IMR-90 (cell line): ENCODE measurements at places on chromosomes 7 and 10.

- H3K4me3 ChIP-seq = no peak overlapping the region
- no peak for DNase-seq
- H3K27ac ChIP-seq = no peak overlapping the region
- peaks cover 47% of the 10 kb centered on the region for H3K27me3 ChIP-seq
These were observed 74.2 kb upstream of the LRRC4 start for GRCh38 chr7:128105228-128106022.

- no peaks in the 10 kb centered on the region for H3K36me3 ChIP-seq
- H3K4me1 ChIP-seq = peaks cover 10% of the 10 kb centered on the region
- H3K27me3 ChIP-seq = no peaks in the 10 kb centered on the region
- peak; percentile 95 for DNase-seq
- peak overlapping the region; percentile 8; the same call in 1 of the 2 replicates for H3K4me3 ChIP-seq
These were observed 83.0 kb upstream of the SEC61G start for GRCh38 chr7:54841772-54842697.

DNA sequence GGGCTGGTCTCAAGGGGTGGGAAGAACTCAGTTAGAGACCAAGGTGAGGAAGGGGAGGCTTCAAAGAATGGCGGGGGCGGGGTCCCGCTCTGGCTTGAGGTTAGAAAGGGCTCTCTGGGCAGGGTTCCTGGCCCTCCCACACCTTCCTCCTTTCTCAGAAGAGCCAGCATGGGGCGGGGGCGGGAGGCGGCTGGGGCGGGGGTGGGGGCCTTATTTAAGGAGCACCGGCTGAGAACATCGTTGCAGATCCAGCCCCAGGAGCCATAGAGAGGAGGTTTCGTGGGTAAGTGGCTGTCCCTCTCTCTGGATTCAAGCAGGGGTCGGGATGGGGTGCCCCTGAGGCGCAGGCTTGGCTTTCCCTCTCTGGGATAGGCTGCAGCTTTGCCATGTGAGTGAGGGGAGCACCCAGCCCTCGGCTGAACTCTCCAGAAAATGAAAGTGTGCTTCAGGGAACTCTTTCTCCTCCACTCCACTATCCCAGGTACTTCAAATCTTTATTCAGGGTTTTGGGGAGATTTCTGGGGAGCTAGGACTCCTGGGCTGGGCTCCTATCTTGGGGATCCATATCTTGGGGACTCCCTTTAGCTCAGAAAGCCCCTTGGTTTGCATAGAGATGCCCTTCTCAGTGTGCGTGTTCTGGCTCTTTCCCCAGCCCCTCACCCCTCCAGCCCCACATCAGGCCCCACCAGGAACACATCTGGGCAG is 3.3 kb upstream of the CUEDC2 start:
- H3K27me3 ChIP-seq = no peaks in the 10 kb centered on the region
- DNase-seq = no peak
- peak overlapping the region; percentile 7; the same call in 1 of the 2 replicates for H3K4me3 ChIP-seq
- H3K27ac ChIP-seq = no peak overlapping the region
- H3K4me1 ChIP-seq = peaks cover 13% of the 10 kb centered on the region
- H3K36me3 ChIP-seq = no peaks in the 10 kb centered on the region

DNA sequence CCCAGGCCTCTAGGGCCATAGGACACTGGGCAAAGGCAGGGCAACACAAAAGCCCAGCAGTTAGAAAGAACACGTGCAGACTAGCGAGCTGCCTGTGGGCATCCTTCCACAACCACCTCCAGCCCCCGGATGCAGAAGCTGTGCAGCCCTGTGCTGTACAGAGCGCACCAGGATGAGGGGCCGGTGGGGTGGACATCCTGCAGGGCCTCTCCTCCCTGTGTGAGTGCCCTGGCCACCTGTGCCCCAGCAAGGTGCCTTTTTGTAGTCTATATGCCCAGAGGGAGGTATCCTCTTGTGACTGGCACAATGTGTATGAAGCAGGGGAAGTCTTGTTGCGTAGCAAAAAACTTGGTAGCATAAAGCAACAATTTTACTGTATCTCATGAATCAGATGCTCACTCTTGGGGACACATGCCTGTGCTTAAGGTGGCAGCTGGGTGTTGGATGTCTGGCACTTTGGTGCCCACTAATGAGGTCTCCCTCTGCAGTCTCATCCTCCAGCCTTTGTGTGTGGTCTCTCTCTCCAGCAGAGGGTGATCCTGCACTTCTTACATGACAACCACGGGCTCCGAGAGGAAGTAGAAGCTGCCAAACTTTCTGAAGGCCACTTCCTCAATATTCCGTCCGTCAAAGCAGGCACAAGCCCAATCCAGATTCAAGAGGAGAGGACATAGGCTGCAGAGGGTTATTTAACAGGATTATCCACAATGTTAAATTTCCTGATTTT is 8.7 kb downstream of the NCAPG2 start:
- peaks cover 6% of the 10 kb centered on the region; the same call in 1 of the 2 replicates for H3K36me3 ChIP-seq
- peak; percentile 77 for DNase-seq
- H3K4me1 ChIP-seq = peaks cover 4% of the 10 kb centered on the region; the same call in 1 of the 2 replicates

GRCh38 chr7:330511-331230 is 40.7 kb downstream of the FOXL3 start:
- no peak for DNase-seq
- H3K27me3 ChIP-seq = peaks cover 44% of the 10 kb centered on the region
- peaks cover 2% of the 10 kb centered on the region for H3K4me1 ChIP-seq
- no peaks in the 10 kb centered on the region for H3K36me3 ChIP-seq
- no peak overlapping the region for H3K27ac ChIP-seq
